ENCODE measurements at places on chromosomes 6 and 20.

DNA sequence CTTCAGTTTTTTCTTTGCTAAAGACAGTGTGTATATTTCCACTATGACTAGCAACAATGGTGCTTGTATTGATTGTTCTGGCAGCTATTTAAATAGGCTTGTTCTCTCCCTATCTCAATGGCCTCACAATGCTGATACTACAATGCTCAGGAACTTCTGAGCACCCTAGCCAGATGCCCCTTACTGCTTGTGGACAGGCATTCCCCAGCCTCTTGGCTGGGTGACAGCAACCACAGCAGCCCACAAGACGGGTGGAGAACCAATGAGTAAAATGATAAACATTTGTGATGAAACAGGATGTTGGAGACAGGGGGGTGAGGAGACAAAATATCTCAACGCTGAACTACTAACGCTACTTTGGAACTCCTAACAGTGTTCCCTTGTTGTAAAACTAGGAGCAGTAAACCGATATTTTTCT lies 42.3 kb downstream of the HIVEP2 start:
- H3K27ac ChIP-seq: peak overlapping the region; percentile 97
- DNase-seq: peak; percentile 74
- peak overlapping the region; percentile 23 for H3K4me3 ChIP-seq
- no peaks in the 10 kb centered on the region for H3K27me3 ChIP-seq

DNA sequence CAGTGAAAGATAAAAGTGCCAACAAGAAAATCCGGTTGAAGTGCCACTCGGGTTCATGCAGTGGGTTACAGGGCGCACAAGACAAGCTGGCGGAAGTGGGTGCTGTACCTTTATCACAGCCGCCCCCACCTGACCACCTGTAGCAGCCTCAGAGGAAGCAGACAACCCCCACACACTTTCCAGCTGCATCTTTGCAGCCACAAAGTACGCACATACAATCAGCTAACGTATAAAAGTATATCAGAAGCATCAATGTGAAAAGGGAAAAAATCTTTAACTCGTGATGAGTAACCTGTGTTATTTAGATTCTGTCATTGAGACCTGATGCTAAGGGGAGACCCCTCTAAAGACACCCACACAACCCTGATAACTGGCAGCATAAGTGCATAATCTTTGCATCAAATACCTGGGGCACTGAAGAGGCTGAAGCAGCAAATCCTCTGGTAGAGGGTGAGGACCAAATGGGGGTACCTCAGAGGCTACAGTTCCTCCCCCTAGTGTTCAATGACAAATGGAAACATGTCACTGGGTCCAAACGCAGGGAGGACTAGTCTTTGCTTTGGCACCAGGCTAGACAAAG lies 22.1 kb downstream of the BACH2 start:
- H3K36me3 ChIP-seq: no peaks in the 10 kb centered on the region
- peak overlapping the region; percentile 20 for H3K4me3 ChIP-seq
- H3K4me1 ChIP-seq: peaks cover 44% of the 10 kb centered on the region
- peak; percentile 94 for DNase-seq
- no peaks in the 10 kb centered on the region for H3K27me3 ChIP-seq
- H3K27ac ChIP-seq: peak overlapping the region; percentile 98

DNA sequence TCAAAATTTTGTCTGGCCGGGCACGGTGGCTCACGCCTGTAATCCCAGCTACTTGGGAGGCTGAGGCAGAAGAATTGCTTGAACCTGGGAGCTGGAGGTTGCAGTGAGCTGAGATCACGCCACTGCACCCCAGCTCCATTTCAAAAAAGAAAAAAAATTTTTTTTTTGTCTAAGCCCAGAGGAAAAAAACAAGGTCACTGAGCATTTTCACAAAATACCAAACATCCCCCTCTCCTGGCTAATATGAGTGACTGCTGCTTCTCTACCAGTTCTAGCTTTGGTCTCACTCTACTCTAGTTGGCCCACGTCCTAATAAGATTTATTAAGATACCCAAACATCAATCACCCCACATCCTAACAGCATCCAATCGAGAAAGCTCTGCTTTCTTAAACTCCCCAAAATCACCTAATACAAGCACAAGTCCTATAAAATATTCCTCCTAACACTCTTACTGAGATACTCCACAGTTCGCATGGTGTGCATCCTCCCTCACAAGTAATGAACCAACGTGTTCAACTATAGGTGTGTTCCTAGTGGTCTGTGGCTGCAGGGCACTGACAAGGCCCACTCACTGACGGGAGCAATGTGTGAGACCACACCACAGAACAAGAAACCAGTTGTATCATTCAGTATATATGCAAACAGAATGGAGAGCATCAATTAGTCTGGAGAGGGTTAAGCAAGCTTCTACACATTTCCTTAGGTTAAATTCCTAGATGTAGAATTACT lies 64.2 kb downstream of the FKBP5 start:
- no peak overlapping the region for H3K4me3 ChIP-seq
- no peaks in the 10 kb centered on the region for H3K27me3 ChIP-seq
- H3K4me1 ChIP-seq: peaks cover 19% of the 10 kb centered on the region
- DNase-seq: no peak
- H3K27ac ChIP-seq: peak overlapping the region; percentile 57
- H3K36me3 ChIP-seq: peaks cover 30% of the 10 kb centered on the region

DNA sequence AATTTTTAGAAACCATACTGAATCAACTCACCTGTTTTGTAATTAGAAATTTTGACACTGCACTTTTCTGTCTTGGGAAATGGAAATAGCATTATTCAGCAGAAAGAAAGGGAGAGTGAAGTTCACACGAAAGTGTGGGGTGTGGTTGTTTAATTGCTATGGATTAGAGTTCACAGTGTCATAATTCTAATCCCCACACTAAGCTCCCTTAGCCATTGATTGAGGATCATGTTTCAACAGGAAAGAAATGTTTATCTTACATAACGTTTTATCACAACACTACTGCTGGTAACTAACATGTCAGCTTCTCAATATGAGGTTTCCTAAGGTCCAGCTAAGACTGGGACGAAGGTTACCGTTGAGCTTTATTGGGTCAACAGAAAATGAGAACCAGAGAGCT lies 31.4 kb upstream of the GSTA5 start:
- H3K4me1 ChIP-seq: no peaks in the 10 kb centered on the region
- no peak overlapping the region for H3K27ac ChIP-seq
- H3K36me3 ChIP-seq: no peaks in the 10 kb centered on the region
- DNase-seq: no peak
- H3K27me3 ChIP-seq: no peaks in the 10 kb centered on the region

GRCh38 chr20:59774921-59775686 lies 158.3 kb downstream of the SYCP2 start:
- H3K36me3 ChIP-seq: no peaks in the 10 kb centered on the region
- H3K4me1 ChIP-seq: no peaks in the 10 kb centered on the region
- H3K27me3 ChIP-seq: peaks cover 10% of the 10 kb centered on the region
- no peak for DNase-seq

DNA sequence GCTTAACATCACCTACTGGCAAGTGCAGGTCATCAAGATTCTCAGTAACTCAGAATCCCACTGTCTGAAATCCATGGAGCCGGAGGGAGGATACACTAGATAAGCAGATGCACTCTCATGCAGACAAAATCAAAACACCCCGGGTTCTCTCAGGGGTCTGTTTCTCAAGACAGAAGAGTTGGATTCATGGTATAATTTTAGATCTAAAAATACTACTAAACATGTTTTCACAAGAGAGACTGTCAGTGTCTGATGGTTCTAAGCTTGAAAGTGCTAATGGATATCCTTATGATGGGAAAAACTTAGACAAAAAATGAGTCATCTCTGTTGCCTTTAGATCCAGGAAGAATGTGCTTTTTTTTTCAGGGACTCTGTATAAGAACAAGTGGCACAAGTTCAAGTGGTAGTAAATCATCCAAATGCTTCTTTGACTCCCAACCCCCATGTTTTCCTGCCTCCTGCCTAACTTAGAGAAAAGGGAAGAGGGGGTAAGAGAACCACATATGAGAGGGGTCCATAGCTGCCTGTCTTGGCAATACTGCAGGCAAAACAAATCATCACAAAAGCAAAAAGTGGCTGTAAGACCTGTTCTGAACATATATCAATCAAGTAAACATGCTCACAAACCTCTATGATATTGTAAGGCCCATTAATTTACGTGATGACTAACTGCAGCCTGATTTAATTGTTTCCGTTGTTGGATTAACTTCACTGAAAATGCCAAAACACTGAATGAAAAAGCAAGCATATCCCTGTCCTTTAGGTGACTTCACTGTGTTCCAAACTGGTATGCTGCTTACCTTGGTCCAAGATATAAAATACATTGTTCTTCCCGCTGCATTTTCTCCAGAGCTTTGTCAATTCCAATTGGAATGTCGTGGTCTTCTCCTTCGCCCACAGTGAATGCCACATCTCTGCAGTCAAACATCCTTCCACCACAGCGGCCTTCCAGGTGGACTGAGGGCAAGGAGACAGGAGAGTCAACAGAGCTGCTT lies 84.0 kb upstream of the TULP1 start:
- H3K27me3 ChIP-seq: no peaks in the 10 kb centered on the region
- DNase-seq: no peak
- H3K4me3 ChIP-seq: no peak overlapping the region
- peaks cover 24% of the 10 kb centered on the region for H3K36me3 ChIP-seq
